Kidney tubule cell (primary cell): ENCODE measurements at places on chromosomes 3 and 15.

DNA sequence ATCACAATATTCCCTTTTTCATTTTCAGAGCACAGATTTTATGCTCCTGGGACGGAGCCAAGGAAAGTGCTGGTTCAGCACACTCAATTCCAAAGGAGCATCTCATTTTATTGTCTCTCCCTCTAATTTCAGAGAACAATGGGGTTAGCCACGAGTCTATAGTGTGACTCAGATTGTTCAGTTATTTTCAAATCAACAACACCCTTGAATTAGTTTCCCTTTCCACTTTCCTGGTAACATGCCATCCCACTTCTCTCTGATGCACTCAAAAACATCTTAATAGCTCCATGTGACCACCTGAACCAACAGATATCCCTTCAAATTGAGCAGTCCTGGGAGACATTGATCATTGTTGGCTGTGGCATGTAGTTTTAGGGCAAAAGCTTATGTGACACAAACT is 389.7 kb upstream of the MDFIC2 start:
- DNase-seq: no peak

DNA sequence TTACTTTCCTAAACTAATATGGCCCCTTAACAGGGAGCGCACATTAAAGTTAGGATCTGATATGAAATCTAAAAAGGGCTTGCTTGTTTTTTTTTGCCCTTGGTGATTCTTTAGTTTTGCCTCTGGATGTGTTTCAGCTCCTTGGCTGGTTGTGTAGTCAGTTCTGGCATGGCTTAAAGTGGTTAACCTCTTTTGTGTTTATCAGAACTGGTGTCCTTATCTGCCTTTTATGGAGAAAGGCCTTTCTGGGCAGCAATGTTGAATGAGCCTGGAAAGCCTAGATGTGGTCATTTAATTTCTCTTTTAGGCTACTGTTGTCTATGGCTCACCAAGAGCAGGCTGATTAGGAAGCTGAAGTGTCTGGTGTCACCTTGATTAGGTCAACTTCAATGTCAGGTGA is 254.5 kb upstream of the ROPN1 start:
- no peak for DNase-seq

DNA sequence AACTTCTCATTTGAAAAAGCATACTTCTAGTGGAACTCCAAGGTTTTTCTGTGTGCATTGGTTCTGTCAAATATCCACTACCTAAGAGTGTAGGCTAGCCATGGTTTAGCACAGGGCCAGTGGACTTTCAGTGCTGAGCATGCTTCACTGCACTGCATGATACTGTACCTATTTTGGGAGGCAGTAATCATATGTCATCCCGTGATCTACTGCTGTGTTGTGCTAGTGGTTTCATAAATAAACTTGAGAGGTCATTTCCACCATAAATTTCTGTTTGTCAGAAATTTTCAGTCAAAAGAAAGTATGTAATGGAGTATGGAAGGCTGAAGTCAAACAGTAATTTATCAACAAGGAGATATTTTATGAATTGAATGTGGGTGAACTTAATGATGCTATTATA is 203.6 kb downstream of the ROBO1 start:
- peak; percentile 1 for DNase-seq

DNA sequence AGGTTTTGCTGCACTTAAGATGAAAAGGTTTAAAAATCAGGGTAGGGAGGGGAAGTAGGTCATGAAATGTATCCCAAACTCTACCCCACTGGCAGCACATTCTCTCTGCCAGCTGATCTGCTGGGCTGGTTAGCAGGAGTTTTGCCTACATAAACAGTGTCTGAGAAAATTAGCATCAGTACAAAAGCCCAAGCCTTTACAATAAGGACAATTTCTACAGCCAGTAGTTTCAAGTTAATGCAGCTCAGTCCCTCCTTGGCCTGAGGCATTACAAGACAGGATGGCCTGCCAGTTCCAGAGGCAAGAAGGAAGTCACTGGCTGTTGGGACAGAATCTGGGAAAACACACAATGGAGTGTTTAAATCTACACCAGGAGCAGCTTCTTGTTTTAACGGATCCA is 32.8 kb downstream of the NCEH1 start:
- no peak for DNase-seq

GRCh38 chr3:54134713-54135112 is 12.4 kb downstream of the CACNA2D3 start:
- no peak for DNase-seq

GRCh38 chr15:96092186-96092585 is 238.3 kb upstream of the NR2F2 start:
- DNase-seq: no peak

DNA sequence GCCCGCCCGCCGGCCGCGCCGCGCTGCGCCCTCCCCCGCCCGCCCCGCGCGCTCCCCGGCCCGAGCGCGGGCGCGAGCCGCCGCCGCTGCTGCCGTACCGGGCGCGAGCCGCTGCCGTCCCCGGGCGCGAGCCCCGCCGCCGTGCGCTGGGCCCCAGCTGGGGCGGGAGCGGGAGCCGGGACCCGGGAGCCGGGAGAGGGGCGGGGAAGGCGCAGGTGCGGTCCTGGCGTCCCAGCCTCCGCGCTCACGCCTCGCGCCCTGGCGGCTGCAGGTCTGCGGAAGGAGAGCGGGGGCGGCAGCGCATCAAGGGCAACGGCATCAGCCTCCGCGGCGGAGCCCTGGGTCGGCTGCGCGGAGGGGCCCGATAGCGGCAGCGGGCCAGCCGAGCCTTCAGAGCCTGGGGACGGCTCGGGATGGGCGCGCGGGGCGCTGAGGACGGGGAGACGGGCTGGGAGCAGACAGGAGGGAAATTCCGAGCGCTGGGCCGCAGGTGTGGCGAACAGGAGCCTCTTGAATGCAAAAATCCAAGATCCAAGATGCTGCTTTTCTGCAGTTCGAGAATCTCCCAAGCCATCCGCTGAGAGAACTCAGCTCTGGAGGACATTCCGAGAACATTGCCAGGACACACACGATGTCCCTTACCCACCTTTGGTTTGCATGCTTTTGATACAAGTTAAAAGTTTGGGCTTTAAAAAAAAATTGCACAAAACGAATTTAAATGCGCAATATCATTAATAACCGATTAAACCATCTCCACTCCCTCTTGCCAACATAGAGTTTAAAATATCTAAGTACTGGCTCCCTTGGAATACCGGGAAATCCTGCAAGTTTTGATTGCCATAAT is 251.1 kb downstream of the TJP1 start:
- DNase-seq: peak; percentile 59

DNA sequence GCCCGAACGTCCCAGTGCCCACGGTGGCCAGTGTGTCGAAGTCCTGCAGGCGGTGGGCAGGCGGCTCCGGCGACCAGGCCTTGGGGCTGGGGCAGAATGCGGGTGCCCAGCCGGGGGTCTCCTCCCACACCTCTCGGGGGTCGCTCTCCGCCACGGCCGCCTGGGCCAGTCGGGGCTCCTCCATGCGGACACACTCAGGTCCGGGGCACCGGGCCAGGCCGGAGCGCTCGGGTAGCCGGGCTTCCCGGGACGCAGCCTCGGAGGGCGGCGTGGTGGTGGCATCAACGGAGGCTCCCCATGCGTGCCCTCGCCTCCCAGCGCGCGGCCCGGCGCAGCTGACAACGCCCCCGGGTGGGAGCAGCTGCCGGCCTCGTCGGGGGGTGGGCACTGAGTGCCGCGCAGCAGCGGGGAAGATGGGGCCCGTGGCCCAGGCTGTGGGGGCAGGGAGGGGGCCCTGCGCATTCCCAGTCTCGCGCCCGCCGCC is 30.1 kb upstream of the CERS3 start:
- no peak for DNase-seq

GRCh38 chr3:63900459-63900858 is 11.7 kb downstream of the SCAANT1 start:
- DNase-seq: no peak

DNA sequence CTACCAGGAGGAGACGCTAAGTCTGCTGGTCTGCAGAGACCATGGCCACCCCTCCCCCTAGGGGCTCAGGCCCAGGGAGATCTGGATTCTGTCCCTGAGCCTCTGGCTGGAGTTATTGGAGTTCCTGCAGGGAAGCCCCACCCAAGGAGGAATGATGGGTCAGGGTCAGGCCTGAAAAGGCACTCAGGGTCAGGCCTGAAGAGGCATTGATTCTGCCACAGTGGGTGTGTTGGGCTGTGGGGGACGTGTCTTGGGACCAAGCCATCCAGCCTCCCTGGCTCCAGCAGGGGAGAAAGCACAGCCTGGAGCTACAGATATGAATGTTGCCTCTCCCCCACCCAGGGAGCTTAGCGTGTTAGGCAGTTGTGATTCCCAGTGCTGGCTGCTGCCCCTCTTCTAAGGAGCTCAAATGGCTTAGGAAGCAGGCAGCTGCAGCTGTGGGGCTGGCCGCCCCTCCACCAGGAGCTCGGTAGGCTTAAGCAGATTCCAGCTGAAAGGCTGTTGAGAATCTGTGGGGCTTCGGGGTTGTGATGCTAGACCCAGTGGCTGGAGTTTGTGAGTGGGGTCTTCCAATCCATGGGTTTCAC is 176.7 kb downstream of the CHL1 start:
- DNase-seq: no peak

DNA sequence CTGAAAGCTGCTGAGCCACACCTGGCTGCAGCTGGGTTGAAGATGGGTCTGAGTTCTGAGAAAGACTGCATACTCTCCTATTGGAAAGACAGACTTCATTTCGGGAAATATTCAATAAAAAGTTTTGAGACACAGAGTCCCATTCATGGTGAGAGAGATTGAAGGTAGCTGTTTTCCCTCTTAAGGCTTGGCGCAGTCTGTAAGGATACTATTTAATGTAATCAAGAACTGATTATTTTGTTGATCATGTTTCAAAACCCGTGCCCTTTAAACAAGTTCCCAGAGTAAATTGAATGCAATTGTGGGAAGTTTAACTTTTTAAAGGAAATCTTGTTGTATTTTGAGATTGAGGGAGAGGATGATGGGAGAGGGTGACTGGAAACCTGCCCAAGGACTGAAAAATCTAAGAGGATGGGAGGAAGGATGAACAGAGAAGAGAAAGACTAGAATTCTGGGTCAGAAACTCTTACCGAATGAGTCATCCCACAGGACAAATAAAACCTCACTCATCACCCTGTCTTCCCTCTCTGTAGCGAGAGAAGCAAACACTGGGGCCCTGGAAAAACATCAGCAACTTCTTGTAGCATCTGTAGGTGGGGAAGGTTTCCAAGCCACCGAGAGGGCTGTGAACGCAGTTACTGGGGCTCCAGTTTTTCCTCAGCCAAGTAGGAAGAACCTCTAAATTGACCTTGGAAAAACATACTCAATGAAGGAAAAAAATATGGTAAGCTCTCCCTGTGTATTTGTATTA is 193.2 kb upstream of the TPRG1 start:
- DNase-seq: no peak

GRCh38 chr3:33426068-33426467 is 14.1 kb downstream of the UBP1 start:
- no peak for DNase-seq

DNA sequence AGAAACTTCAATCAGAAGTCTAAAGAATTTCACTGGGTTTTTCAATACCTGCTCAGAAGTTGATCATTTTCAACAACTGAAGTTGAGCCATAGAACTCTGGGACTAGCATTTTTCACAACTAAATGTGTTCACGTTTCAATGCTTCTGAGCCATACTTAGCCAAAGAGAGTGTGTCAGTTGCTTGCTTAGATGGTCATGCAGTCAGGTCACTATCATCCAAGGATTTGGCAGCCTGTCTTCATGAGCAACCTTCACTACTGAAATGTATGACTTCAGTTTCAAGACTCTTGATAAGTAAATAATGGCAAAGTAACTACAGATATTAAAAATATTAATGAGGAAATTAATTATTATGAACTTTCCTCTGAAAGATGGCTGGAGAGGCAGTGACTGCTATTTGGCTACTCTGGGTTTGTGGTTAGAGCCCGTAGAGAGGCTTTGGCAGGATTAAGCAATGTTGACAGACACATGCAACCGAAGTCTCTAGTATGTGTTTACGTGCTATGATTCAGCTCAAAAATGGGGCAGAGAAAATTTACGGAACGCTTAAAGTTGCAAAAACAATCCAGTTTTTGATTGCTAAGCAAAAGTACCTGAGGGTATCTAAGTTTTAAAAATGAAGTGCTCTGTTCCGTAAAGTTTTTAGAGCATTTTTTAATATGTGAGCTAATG is 133.8 kb downstream of the GMNC start:
- DNase-seq: peak; percentile 20

DNA sequence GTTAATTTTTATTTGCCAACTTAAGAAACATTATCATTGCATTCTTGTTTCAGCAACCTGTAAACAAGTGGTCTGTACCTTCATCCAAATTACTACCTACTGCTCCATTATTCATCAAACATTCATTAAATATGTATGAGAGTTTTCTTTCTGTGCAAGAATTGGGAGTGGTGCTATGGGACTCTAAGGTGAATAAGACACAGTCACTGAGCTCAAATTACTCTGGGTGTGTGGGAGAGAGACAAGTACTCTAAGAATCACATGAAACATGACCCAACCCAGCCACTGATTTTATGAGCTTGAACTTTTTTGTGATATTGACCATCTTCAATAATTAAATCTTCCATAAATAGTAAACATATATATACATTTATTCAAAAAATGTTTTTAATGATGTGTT is 227.2 kb upstream of the TP63 start:
- no peak for DNase-seq

- DNase-seq: no peak
Measured at GRCh38 chr15:73226093-73226814, 142.5 kb downstream of the HCN4 start.

DNA sequence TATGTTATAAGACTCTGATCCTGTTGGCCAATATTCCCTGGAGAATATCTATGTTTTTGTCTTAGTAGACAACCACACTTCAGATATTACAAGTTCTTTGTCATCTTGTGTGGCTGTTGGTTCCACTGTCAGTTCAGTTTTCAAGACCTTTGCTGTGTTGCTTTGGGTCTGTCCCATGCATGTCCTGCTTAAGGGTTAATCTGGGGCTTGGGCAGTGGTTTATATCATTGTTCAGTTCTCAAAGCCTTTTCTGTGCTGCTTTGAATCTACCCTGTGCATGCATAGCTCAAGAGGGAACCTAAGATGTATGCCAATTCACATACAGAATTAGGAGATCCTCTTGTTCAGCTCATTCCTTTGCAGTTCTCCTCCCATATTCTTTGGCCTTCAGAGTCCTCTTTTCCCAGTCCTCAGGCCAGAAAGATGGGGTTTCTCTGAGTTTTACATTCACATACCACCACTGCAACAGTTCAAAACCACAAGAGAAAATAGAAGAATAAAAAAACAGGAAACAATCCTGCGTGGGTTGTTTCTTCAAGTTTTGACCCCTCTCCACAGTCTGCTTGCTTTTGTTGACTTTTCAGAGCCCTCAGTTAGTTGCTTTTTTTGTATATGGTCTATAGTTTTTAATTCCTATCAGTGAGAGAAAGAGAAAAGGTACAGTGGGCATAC is 21.6 kb downstream of the BUB1B start:
- DNase-seq: no peak

- no peak for DNase-seq
Measured at GRCh38 chr3:46252980-46253379, 10.7 kb downstream of the CCR3 start.
